NCI-H2171 (cell line): ENCODE measurements at places on chromosomes 13 and 19.

DNA sequence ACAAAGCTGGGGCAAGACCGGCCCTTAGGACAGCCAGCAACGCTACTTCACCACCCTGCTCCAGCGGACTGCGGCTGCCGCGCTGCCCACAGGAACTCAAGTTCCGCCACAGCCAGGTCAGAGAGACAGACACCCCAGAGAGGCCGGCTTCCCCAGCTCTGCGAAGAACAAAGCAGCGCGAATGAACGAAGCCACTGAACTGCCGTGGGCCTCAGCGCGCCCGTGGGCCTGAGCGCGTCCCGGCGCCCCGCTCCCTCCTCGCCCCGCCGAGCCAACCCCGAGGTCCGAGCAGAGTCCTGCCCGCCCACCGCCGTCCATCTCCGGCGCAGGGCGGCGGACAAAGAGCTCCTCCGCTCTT is 158.4 kb downstream of the RNF17 start:
- no peak for DNase-seq

- peak; percentile 87 for DNase-seq
Measured at GRCh38 chr19:18093439-18094161, 4.0 kb upstream of the MAST3 start.

- no peak for DNase-seq
Measured at GRCh38 chr19:5697022-5697889, 7.2 kb downstream of the RPL36 start.

- DNase-seq, result no peak
Measured at GRCh38 chr13:30341815-30342570, 34.6 kb upstream of the KATNAL1 start.

- DNase-seq, result no peak
Measured at GRCh38 chr19:30070198-30070967, 128.3 kb downstream of the URI1 start.

GRCh38 chr13:113106711-113107351 is 1.2 kb downstream of the F7 start:
- DNase-seq, result no peak

DNA sequence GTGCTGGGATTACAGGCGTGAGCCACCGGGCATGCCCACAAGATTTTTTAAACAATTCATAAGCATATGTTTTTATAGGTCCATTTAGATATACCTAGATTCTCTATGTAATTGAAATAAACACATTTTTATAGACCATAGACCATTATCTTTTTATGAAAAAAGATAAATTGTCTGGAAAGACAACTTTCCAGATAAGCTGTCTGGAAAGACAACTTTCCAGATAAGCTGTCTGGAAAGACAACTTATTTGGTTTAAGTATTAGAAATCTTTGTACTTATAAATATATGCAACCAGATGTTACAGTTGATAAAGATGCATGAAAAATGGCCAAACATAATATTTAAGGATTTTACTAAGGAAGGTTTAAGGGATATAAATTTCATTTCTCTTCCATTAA is 538.5 kb downstream of the GPC6 start:
- no peak for DNase-seq

DNA sequence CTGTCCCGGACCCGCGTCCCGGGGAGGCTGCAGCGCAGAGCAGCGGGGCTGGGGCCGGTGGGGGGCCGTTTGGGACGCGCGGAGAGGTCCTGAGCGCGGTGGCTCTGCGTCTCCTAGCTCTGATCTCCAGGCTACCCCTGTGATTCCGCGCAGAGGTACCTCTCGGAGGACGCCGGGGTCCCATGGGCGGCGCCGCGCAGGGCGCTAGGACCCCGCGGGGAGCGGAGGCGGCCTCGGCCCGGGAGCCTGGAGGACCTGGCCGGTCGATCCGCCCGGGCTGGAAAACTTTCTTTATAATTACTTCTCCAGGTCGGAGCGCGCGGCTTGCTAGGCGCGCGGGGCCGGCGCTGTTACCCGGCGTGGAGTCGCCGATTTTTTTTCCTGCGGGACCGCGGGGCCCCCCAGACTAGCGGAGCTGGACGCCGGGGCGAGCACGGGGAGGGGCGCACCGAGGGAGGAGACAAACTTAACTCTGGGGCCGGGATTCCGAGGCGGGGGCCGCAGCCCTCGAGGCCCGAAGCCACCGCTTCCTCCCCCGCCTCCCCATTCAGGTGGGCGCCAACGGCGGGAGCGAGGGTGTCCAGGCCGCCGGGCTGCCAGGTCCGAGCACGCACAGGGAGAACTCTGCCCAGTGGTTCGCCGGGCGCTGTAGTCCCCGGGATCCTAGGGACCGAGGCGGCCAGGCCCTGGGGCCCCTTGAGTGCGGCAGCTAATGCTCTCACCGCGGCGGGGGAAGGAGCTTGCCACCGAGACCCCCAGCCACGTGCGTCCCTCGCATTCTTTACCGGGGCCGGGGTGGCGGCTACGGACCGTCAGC is 848 bp upstream of the CEBPA start:
- DNase-seq, result peak; percentile 43

- no peak for DNase-seq
Measured at GRCh38 chr13:51764184-51765141, 39.5 kb downstream of the DHRS12 start.

DNA sequence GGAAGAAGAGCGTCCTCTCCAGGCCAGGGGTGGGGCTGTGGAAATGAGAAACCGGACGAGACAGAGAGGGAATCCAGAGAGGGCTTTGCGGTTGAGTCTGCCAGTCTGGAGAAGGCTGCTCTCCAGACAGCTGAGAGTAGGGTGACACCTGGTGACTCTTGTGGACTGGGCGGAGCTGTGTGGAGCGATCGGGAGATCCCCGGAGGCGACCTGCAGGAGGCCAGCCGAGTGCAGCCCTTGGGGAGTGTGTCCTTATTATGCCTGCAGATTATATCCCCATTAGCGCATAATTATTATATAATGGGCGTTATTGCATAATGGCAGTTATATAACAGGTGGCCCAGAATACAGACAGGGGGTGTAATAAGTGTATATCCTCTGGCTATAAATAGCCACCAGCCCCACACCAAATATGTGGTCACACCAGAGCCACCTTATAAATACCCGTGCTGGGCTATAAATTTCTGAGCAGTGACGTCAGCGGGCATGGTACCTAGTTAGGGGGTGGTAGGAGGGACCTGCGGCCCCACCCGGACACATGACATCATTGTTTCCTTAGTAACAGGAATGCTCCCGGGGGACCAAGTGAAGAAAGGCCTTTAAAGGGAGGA is 41.2 kb downstream of the NFIX start:
- DNase-seq, result peak; percentile 67

DNA sequence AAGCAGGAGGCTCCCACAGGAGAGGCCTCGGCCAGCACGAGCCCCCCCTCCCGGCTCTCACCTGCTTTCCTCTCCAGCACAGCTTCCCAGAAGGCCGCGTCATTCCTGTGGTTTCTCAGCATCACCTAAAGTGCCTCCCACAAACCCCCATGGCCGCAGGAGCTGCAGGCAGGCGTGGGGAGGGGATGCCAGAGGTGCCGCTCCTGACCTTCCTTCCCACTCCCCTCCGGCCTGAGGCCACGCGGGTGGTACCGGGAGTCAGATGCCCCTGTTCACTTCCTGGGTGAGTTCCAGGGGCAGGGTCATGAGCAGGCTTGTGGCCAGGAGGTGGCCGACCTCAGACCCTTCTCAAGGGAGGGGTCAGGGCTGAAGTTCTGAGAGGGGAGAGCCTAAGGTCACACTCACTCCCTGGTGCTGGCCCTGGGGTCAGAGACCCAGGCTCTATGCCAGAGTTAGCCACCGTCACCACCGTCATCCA is 14.4 kb upstream of the NPAS1 start:
- DNase-seq, result no peak

- DNase-seq, result no peak
Measured at GRCh38 chr19:6682607-6683128, 12.7 kb upstream of the TNFSF14 start.

DNA sequence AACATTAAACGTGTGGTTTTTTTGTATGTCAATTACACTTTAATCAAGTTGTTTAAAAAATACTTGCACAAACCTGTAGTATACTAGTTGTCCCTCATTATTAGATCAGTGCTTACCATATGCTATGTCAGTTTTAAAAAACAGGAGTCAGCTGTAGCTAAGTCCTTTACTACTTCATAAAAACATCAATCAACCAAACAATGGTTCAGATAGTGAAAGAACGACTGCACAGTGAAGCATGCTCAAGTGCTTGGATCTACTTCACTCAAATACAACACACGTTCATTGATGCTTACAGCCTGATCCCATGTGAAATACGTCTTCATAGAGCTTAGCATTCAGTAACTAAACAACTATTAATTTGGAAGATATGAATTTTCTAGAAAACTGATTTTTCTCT is 225.0 kb downstream of the FGF14 start:
- DNase-seq, result no peak

GRCh38 chr19:5091684-5092480 is 123.0 kb downstream of the KDM4B start:
- no peak for DNase-seq
